Brain pericyte (primary cell): ENCODE measurements at places on chromosomes 4 and X.

GRCh38 chr4:78309352-78309751, 242.2 kb upstream of the ANXA3 start:
- DNase-seq: no peak

- no peak for DNase-seq
Observed at GRCh38 chr4:40923316-40924095, 173.8 kb downstream of the NSUN7 start.

DNA sequence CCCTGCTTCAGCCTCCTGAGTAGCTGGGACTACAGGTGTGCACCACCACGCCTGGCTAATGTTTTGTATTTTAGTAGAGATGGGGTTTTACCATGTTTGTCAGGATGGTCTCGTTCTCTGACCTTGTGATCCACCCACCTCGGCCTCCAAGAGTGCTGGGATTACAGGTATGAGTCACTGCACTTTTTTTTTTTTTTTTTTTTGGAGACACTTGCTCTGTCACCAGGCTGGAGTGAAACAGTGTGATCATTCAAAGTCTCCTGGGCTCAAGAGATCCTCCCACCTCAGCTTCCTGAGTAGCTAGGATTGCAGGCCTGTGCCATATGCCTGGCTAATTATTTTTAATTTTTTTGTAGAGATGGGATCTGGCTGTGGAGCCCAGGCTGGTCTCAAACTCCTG, 338.8 kb downstream of the PPP3CA start:
- no peak for DNase-seq

DNA sequence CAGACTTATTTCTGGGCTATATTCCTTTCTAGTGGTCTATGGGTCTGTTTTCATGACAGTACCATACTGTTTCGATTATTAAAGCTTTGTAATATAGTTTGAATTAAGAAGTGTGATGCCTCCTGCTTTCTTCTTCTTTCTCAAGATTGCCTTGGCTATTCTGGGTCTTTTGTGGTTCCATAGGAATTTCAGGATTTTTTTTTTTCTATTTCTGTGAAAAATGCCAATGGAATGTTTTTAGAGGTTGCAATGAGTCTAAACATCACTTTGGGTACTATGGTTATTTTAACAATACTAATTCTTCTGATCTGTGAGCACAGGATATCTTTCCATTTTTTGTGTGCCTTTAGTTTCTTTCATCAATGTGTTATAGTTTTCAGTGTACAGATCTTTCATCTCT, 204.3 kb upstream of the HCCS start:
- DNase-seq: no peak

GRCh38 chr4:89358935-89359638, 51.5 kb upstream of the GPRIN3 start:
- DNase-seq: no peak

DNA sequence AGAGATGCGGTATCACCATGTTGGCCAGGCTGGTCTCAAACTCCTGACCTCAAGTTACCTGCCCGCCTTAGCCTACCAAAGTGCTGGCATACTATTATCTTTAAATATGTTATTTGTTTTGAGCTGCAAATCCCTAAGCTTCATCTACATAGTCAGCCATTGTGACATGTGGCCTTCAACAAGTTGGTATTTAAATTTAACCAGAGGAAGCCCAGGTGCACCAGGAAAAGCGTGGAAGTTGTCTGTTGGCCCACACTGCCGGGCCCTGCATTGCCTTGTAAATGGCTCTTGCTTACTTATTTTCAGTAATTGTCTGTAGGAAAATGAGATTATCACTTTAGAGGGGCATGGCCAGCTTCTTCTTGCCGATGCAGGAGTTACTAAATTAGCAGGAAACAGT, 6.0 kb downstream of the WWC2 start:
- DNase-seq: no peak

GRCh38 chr4:29046781-29047180, 1673.4 kb upstream of the PCDH7 start:
- DNase-seq: no peak

- no peak for DNase-seq
Observed at GRCh38 chr4:147025042-147025441, 79.4 kb upstream of the TTC29 start.

DNA sequence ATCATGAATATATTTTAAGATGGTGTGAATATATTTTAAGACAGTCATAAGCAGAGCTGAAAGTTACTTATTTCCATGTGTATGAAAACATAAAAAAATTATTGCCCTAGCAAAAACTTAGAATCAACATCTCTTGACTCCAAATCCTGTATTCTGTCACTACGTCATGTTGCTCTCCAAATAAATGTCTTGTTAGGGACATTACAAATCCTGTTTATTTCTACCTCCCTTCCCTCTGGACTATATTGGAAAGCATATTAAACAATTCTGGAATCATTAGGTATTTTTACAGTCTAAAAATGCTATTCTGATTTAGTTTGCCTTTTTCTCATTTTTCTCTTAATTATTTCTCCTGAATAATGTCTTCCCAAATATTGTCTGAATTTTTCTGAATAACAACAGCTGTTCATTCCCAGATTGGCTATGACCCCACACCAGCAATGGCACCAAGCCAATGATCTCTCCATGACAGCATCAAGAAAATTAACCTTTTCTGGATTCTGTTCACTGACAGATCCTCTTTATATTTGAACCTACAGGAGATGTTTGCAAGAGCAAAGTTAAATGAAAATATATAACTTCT, 523.1 kb downstream of the IQCM start:
- DNase-seq: no peak

DNA sequence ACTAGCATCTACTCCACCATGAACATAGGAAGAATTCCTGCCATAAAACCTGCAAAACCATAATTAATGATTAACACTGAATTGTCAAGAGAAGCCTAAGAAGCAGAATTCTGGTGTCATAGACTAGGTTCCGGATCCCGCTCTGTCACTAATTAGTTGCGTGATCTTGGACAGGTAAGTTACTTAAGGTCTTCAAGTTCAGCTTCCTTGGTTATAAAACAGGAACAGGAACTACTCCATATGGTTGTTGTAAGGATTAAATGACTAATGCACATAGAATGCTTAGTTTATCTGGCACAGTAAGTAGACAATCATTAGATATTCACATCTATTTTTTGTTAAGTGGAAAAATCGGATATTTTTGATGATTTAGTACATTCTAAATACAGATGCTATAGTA, 14.3 kb downstream of the G3BP2 start:
- DNase-seq: no peak

DNA sequence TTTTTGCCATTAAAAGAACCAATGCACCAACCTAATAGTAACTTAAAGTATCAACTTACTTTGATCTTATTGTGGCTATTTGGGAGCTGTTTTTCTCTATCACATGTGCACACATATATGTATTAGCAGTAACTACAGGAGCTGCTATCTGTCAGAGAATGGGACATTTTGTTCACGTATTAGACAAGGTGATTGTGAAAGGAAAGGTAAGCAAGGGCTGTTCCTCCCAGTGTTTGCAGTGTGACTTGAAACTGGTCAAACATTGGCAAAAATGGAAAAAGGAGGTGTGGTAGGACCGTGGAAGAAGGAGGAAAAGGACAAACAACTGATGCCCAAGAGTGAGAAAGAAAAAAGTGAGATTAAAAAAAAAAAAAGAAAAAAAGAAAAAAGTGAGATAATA, 43.1 kb upstream of the KLHL2 start:
- DNase-seq: no peak

DNA sequence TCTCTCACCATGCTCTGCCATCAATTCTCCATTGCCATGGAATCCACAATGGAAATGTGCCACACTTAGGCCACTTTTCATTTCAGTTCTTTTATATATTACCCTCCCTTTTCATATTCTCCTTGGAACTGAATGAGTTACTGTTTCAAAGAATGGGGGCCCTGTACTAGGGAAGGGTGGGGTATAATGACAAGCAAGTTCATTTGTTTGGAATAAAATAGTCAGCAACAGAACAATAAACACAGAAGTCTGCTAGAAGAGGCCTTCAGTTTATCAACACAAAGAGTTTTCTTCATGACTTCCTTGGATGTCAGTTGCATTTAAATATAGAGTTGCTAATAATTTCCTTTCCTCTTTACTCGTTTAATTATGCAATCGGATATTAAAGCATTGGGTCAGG, 478.3 kb upstream of the FTHL17 start:
- no peak for DNase-seq

DNA sequence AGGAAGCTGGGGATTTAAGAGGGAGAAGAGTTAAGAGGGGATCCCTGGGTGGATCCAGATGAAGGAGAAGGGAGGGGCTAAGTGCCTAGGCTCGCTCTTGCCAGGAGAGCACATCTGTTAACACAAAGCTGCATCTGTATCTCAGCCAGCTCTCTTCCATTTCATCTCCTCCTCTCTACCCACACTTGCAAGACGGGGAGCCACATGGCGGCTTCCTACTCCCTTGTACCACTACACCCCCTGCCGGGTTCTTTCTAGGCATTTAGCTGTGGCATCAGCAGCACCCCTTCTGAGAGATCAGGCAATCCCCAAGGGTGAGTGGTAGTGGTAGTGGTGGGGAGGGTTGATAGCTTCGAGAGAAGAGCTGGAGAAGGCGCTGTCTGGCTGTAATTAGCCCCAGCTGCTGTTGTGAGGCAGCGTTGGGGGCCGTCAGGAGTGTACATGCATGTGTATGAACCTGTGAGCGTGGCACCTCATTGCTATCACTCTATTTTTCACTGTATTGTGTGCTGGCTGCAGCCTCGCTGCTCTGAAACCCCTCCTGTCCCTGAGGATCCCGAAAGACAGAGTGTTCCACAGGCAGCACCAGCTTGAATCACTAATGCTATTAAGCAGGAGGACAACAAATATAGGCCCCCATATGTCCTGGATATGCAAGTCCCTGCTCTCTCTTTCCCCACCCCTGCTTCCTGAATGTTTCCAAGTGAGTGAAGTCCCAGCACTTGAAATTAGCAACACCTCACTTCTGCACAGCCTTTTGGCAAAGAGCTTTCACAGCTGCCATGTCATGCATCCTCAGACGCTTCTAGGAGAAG, 73.7 kb downstream of the RTL9 start:
- DNase-seq: no peak

- DNase-seq: no peak
Observed at GRCh38 chr4:26126143-26126718, 194.6 kb upstream of the RBPJ start.

DNA sequence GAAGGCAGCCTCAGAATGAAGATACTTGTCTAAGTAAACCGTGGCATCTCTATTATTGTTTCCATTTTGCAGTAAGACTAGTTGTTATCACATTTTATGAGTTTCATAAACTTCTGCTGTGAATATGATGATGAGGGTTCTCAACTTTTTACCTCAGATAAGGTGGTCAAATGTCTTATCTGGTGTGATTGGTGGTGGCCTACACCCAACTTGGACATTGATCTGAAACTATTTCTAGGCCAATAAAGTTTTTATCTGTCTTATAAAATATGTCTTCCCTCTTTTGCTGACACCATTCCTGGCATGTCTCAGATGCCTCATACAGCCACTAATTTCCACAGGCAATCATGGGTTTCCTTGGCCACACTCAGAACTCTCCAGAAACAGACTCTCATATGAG, 480.3 kb upstream of the NR3C2 start:
- no peak for DNase-seq

- no peak for DNase-seq
Observed at GRCh38 chr4:122702939-122703338, 29.6 kb upstream of the BBS12 start.

- no peak for DNase-seq
Observed at GRCh38 chrX:5958523-5958922, 270.1 kb downstream of the NLGN4X start.

GRCh38 chrX:9519546-9520216, 54.8 kb downstream of the TBL1X start:
- no peak for DNase-seq

- DNase-seq: no peak
Observed at GRCh38 chrX:104854188-104854587, 288.2 kb downstream of the IL1RAPL2 start.

- DNase-seq: no peak
Observed at GRCh38 chr4:8905773-8906667, 34.4 kb upstream of the HMX1 start.

DNA sequence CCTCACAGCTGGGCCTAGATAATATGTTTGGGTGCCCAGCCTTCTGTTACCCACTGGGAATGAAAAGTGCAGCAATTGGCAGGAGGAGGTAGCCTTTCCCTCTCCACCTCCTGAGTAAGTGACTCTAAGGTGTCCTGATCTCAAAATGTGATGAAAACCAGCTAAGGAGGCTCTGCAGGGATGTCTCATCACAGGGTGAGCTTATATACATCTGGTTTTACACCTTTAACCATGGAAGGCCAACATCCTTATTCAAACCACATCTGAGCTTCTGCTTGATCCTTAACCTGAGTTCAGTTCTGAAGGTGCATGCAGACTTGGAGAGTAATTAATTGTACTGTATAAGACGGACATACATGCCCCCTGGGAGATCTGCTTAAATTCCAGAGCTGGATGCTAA, 53.7 kb downstream of the HOPX start:
- DNase-seq: no peak

GRCh38 chr4:150363721-150364688, 217.9 kb upstream of the MAB21L2 start:
- DNase-seq: no peak

GRCh38 chrX:100658941-100659381, 15.0 kb downstream of the SRPX2 start:
- DNase-seq: no peak

DNA sequence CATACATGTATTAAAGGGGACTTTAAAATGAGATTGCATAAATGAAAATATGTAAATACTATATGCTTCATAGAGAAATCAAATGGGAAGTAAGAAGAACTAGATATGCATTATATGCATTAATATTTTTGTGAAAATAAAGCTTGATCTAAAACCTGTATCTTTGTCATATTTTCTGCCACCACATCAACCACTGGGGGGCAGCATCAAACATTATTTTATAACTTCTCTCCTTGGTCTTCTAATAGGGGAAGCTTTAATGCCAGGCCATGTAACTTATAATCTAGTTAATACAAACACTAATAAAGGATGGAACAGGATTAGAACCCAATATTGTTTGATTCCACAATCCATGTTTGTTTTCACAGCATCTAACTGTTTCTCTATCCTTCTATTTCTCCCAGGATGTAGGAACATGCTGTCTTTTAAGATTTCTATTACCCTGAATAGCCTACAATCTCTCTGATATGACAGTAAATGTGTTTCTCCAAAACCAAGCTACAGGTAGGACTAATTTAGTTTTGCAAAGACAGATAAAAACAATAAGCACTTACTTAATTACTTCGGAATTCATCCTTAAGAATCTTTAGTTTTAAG, 10.0 kb downstream of the QRFPR start:
- no peak for DNase-seq

- no peak for DNase-seq
Observed at GRCh38 chrX:138519296-138519695, 192.2 kb downstream of the FGF13 start.

- no peak for DNase-seq
Observed at GRCh38 chrX:21993265-21993664, 38.9 kb upstream of the PHEX start.

GRCh38 chr4:164771088-164771487, 17.2 kb downstream of the SMIM31 start:
- DNase-seq: no peak
